ENCODE measurements at places on chromosomes 4 and X. TPM values are rescaled to one million over a fixed set of nuclear protein-coding genes. Genes with fewer than 3 reads are reported as not detected.

The C4orf50 gene
- not detected for total RNA-seq

The P2RY4 gene
- not detected for total RNA-seq

The XIAP gene
- 28.9 TPM for total RNA-seq

The PABPC4L gene
- 0.65 TPM for total RNA-seq

The SUPT20HL1 gene
- total RNA-seq, result not detected

The FGF5 gene
- 0.91 TPM for total RNA-seq

The PDCL2 gene
- total RNA-seq, result not detected

The ZNF185 gene
- 1.6 TPM for total RNA-seq

- no peak for DNase-seq
These were observed 44.9 kb downstream of the NAT8L start for GRCh38 chr4:2103843-2104547.

DNA sequence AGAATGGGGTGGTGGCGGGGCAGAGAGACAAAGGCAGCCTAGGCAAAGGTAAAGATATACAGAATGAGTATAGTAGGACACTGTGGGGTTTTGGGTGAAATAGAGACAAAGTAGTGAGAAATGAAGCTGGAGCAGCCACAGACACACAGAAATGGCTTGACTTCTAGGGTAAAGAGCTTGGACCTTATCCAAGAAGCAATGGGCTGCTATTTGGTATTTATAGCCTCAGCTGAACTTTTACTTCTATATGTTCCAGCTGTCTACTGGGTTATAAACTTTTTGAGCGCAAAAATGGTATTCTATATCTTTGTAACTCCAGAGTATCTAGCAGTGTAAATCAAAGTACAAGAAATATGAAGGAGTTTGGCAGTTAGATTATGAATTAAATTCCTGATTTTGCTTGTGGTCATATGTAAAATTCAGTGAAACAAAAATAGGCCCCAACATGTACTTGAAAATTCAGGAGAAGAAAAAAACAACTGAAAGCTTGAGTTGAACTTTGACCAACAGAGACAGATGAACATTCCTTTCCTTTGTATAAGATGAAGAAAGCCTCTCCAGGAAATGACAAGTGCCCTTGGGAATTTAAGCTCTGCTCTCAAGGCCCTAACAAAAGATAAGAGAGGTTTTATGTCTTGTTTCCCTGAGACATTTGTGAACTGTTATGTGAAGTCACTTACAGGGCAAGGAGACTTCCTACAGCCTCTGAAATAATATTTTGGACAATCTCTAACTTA is 354.1 kb downstream of the CHIC1 start:
- DNase-seq, result no peak

DNA sequence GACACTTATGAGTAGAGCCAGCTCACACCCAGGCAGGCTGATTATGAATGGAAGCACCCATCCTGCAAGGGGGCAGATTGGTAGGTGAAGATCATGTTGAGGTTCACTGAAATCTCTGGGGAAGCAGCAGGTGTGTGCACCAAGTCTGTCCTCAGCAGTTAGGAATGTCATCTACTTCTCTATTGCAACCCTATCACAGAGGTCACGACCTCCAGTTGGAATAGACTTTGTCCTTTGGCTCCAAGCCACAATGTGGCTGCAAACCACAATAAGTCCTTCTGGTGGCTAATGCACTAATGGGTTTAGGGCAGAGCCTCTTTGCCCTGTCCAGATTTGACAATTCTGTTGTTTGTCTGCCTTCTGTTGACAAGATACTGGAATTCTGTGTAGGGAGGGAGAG is 1056.7 kb downstream of the PCDH19 start:
- DNase-seq, result no peak

DNA sequence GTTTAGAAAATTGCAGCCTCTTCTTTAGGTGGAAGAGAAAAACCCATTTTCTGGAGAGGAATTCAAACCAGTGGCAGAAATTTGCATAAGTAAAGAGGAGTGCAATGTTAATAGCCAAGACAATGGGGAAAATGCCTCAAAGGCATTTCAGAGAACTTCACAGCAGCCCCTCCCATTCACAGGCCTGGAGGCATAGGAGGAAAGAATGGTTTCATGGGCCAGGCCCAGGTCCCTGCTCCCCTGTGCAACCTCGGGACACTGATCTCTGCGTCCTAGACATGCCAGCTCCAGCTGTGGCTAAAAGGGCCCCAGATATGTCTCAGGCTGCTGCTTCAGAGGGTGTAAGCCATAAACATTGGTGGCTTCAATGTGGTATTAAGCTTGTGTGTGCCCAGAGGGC is 161.8 kb upstream of the CENPE start:
- no peak for DNase-seq

GRCh38 chrX:10174810-10175209 is 18.0 kb downstream of the CLCN4 start:
- DNase-seq, result no peak

GRCh38 chr4:211033-211511 is 86.8 kb downstream of the ZNF718 start:
- no peak for DNase-seq

DNA sequence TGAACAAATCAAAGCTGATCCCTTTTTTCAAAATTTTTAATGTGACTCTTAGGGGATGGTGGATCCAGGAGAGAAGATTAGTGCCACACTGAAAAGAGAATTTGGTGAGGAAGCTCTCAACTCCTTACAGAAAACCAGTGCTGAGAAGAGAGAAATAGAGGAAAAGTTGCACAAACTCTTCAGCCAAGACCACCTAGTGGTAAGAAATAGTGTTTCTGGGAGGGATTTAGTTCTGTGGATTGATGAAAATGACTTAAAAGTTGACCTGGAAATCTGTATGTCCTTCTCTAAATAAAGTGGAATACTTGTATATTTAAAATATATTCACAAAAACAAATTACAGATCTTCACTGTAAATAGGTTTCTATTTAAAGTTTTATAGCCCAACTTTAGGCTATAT is 29.2 kb downstream of the NUDT9 start:
- no peak for DNase-seq

GRCh38 chr4:98448908-98449307 is 187.7 kb downstream of the RAP1GDS1 start:
- no peak for DNase-seq

DNA sequence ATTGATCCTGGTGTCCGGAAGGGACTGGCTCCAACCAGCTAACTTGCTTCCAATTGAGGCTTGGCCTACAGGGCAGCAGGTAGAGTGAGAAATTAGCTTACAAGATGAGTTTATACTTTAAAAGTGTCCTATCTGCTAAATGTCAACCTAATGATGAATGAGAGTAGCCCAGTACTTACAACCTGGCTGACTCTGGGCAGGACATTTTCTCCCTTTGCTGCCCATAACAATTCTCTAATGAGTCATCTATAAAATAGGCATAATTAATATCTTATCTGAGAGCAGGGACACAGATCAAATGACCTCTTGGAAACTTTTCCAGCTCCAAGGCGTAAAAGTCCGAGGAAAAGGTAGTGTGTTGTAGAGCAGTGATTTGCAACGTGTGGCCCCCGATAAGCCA is 398.4 kb upstream of the BOD1L1 start:
- DNase-seq, result no peak

GRCh38 chr4:160180211-160180610 is 1077.3 kb downstream of the RAPGEF2 start:
- DNase-seq, result no peak

DNA sequence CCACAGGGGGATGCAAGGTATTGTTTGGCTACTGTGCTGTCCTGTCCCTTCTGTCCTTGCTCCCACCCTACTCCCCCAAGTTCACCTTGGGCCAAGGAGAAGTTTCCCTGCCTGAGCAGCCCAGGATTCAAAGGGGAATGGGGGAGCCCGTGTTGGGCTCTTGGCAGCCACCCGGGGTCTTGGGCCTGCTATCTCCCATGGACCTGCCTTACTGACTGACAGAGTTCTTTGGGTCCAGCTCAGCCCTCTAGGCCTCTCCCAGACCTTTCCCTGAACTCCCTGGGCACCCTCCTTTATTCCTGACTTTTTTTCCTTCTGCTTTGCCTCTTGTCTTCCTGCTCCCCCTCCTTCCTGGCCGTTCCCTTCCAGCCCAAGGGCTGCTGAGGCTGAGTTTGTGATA is 67.4 kb downstream of the STARD8 start:
- no peak for DNase-seq

DNA sequence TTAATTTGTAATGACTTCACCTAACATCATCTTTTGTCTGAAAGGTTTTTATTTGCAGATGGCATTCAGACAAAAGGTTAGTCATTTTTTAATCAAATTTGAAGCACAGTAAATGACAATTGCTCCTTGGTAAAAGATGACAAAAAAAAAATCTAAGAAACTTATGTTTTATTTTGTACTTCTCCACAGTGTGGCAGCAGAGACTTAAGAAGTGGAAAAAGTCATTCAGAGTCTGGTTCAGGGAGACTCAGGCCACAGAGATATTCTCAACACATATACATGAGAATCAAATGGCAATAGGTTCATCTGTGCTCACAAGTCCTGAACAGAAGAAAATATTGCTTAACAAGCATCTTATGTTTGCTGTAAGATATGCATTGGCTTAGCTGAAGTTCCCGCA is 436.2 kb downstream of the KCNIP4 start:
- no peak for DNase-seq

DNA sequence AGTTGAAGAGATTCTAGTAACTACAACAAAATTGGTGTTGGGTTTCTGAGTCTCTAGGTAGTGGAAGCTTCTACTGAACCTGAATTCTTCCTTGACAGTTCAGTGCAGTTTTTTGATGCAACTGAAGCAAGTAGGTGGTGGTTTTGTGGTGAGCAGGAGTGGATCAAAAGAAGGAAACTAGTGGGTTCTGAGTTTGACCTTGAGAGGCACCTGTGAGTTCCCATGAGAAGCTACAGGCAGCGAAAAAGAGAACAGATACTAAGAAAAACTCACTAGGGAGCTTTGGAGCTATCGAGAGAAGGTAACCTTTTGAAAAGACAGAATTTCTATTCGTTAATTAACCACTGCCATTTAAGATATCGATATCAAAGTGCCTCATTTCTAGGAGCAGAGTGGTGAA is 145.2 kb downstream of the PDHA2 start:
- DNase-seq, result no peak

DNA sequence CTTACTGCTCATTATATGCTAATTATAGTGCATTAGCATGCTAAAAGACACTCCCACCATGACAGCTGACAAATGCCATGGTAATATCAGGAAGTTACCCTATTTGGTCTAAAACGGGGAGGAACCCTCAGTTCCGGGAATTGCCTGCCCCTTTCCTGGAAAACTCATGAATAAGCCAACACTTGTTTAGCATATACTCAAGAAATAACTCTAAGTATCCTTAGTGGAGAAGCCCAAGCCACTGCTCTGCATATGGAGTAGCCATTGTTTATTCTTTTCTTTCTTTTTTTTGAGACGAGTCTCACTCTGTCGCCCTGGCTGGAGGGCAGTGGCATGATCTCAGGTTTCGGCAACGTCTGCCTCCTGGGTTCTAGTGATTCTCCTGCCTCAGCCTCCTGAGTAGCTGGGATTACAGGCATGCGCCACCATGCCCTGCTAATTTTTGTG is 15.5 kb downstream of the NUDT6 start:
- no peak for DNase-seq

GRCh38 chr4:101355246-101355645 is 7.9 kb upstream of the PPP3CA start:
- no peak for DNase-seq

- DNase-seq, result no peak
These were observed 52.8 kb downstream of the GPRIN3 start for GRCh38 chr4:89254847-89255246.

Data from Right ventricle myocardium superior (tissue), 1 donor.